ENCODE measurements at places on chromosomes 4 and X.

- DNase-seq, result no peak
Measured at GRCh38 chr4:139814323-139815015, 148.8 kb downstream of the MGST2 start.

GRCh38 chrX:141815904-141816303 is 22.2 kb upstream of the MAGEC3 start:
- no peak for DNase-seq

GRCh38 chrX:133999031-133999705 is 13.8 kb upstream of the GPC3 start:
- DNase-seq, result no peak

- DNase-seq, result no peak
Measured at GRCh38 chr4:105613306-105613705, 60.9 kb downstream of the ARHGEF38 start.

DNA sequence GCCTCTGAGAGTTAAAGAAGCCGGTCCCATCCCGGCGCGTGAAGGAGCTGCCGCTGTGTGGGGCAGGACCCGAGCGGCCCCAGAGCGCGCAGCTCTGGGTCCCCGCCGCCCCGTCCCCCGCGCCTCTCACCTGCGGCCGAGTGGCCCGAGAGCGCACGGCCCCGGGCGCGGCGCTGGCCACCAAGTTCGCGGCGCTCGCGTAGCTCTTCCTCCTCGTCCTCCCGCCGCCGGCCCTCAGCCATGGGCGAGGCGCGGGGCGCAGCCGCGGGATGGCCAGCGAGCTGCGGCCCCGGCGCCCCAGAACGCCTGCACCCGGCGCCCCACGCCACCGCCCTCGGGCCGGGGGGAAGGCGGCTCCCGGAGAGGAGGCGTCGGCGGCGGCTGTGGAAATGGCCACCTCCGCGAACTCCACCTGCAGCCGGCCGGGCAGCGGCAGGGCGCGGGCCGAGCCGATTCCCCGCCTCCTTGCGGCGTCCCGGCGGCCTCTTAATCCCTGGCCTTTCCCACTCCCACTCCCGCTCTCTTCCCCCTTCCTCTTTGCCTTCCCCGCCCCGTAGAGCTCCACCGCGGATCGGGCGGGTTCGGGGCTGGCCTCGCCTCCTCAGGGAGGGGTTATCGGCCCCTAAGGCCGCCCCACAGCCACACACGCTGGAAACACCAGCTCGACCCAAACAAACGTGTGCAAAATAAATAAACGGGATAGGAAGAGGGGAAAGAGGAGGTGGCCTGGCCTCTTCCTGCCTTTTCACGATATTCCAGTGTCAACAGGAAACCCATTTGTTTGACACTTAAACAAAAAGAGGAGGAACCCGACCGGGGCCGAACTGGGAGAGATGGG is at the start of gene SH3D19:
Gene SH3D19, minus strand, starts transcription at position 495 of the 838 bp plus-strand sequence. Its CDS starts 253 bp downstream, at position 242.
- DNase-seq, result no peak

Data from stimulated activated CD8-positive, alpha-beta memory T cell treated with anti-CD3 and anti-CD28 coated beads, Interleukin-2, amount 100 ng/mL, for 1 hour (primary cell).